ENCODE measurements at places on chromosomes 5 and 9.
A peak's percentile ranks its signal among the peaks of the same experiment; 100 is the strongest.

DNA sequence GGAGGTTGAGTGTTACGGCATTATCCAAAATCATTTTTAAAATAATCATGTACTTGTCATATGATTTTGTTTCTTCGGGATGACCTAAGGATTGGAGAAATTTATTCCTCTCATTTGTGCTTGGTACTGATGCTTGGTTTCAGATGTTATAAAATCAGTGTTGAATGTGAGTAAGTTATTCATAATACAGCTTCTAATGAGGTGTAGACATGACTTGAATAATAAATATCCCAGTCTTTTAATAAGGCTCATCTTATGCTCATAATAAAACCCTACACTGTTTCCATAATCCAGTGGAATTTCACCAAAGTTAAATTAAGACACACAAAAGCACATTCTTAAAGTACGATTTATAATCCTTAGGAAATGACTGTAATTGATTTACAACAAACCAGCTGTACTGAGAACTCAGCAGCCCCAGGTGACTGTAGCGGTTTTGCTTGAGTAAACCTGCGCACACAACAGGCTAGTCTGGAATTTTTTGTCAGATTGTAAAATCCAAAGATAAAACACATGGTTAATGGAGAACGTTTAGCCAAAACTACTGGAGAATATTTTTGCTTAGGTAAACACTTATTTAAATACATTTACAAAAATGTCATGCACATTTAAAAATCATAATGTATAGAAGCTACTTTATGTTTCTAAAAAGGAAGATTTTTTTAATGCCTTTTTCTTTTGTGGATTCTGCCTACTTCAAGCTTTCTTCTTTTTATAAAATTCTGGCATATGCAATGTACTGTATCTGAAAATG is 609.8 kb upstream of the GRAMD2B start:
- no peak for DNase-seq

DNA sequence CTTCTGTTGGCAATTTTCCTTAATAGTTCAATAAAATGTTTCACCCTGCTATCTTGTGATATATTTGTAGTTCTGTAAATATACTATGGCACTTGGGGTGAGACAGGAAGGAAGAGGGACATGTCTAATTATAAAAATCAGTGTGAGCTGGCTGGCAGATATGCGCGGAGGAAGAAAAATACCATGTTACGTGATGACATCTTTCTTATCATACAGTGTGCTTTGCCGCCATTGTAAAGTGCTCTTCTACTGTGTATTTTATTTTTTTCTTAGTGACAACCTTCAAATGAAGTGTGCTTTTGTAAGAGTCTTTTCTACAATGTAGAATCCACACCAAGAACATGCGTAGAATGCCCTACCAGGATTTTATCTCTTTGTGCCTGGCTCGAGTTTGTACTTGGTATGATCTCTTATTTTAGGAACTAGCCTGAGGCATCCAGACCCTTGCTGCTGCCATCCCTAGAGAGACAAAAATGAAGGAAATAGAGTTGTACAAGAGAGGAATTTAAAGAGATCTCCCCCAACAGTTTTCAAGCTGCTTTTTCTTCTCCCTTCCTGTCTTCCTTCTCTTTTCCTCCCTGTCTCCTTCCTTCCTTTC is 46.7 kb upstream of the RIOK2 start:
- DNase-seq: no peak

DNA sequence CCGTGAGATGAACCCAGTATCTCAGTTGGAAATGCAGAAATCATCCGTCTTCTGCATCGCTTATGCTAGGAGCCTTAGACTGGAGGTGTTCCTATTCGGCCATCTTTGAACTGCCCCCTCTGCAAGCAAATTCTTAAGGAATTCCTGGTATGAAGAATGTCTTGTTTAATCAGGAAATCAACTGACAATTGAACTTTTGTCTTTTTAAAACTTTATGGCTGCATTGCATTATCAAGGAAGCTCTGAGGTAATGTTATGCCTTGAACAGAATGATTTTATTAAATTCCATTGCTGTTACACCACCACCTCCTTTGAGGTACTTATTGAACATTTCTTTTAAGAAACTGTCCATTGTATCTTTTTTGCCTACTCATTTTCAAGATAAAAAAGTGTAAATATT is 1915.7 kb upstream of the CDH9 start:
- peak; percentile 45 for DNase-seq

GRCh38 chr9:8978334-8978733 is 1178.8 kb upstream of the DMAC1 start:
- no peak for DNase-seq

- no peak for DNase-seq
These were observed 17.5 kb upstream of the MSMP start for GRCh38 chr9:35771534-35771933.

- no peak for DNase-seq
These were observed 13.3 kb upstream of the RUSC2 start for GRCh38 chr9:35476596-35476995.

DNA sequence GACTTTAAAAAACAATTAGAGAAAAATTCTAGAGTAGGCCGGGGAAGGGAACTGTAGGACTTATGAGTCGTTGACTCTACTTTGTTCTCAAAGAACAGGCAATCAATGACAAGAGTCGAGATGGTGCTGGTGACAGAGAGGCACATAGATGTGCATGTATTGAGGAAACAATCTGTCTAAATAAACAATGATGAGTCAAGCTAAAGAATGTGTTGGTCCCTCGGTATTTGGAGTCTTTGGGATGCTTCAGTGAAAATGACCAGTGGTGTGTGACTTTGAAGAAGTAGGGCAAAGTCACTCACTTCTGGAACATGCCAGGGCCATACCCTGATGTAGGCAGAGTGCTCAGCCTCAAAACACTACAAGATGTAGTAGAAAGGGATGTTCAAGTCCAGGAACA is 288.1 kb upstream of the PANK3 start:
- no peak for DNase-seq

- peak; percentile 33 for DNase-seq
These were observed 8.3 kb downstream of the OTP start for GRCh38 chr5:77630114-77630680.

- DNase-seq: no peak
These were observed 129.5 kb downstream of the RNF180 start for GRCh38 chr5:64295101-64295500.

DNA sequence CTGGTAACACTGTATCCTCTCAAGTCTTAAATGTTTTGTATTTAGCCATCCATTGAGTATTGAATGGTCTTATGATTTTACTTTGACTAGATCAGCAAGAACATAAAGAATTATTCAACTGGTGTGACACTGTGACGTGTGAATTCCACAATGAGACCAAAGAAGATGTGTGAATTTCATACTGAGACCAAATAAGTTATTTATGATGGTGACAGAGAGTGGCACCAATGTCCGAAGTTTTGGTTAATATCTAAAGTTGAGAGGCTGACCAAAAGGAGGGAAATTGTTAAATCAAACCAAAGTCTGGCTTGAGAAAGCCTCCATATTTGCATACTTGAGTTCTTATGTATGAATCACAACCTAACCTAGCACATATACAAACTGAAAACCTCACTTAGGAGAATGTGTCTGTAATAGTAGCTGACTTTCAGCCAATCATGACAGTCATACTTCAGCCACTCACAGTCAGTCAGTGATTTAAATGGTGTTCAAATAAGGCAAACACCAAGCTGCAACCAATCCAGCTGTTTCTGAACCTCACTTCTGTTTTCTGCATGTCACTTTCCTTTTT is 31.5 kb upstream of the FAM170A start:
- no peak for DNase-seq

GRCh38 chr9:27335075-27335474 is 38.1 kb upstream of the EQTN start:
- DNase-seq: no peak

DNA sequence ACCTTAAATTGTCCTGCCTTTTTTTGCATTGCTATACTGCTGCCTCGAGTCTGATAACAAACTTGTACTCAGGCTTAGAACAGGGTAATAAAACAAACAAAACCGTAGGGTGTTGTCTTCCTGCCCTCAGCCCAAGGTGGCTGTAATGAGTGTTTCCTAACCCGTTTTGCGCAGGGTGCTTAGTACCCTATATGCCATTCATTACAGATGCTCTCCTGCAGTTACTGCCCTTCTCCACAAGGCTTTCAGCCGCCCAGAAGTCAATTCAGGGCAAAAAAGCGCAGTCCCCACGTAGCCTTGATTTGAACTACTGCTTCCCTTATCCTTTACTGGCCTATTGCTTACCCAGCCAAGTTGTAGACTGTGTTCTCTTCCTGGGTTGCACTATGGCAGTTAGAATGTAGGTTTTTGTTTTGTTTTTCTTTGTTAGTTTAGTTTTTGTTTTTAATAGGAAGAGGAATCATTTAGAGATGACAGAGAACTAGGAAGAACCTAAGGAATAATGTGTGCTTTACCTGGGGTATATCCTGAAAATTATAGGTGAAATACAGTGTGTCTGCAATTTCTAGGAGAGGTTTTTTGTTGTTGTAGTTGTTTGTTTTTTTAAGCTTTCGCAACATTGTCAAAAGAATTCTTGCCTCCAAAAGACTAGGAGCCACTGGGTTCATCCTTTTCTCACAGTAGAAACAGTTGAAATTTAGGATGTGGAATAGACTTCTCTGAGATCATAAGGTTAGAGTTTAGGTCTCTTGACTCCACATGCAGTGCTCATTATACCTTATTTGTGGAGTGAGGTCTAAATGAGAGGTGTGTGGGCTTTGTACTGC is 1.3 kb downstream of the HMGXB3 start:
- DNase-seq: peak; percentile 28

GRCh38 chr5:141853895-141854626 is 24.1 kb downstream of the PCDH1 start:
- DNase-seq: no peak

GRCh38 chr9:123251324-123251723 is 17.1 kb downstream of the STRBP start:
- DNase-seq: no peak

- no peak for DNase-seq
These were observed 413.4 kb downstream of the ANXA1 start for GRCh38 chr9:73565026-73565425.

GRCh38 chr5:164359260-164360255 is 854.1 kb downstream of the MAT2B start:
- no peak for DNase-seq

- DNase-seq: no peak
These were observed 4.4 kb upstream of the IL3 start for GRCh38 chr5:132055808-132056609.

DNA sequence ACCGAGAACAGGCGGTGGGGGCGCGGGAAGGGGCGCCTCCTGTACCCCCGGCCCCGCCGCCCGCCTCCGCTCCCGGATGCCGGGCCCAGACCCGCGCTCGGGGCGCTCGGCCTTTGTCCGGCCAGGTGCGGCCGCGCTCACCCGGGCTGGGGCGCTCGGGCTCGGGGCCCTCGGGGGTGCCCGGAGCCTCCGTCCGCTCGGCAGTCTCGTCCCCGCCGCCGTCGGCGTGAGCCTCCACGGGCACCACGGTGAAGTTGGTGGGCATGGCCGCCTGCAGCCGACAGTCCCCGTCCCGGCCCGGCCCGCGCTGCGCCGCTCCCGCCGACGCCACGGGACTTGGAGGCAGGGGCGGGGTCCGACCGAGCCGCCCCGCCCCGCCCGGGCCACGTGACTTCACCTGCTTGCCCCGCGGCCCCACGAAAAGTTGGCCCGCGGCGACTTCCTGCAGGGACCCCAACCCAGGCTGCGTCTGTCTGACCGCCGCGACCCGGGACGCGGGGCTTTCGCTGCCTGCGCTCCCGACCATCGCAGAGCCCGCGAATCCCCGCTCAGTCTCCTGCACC is at the start of gene SLC12A7:
Gene SLC12A7 (minus strand): TSS at position 337 of the 563 bp plus-strand sequence. CDS start 72 bp downstream, at position 265.
- DNase-seq: no peak

GRCh38 chr5:128234928-128235641 is 151.5 kb downstream of the SLC12A2 start:
- no peak for DNase-seq

- DNase-seq: no peak
These were observed 782 bp downstream of the BICD2 start for GRCh38 chr9:92763721-92764380.

DNA sequence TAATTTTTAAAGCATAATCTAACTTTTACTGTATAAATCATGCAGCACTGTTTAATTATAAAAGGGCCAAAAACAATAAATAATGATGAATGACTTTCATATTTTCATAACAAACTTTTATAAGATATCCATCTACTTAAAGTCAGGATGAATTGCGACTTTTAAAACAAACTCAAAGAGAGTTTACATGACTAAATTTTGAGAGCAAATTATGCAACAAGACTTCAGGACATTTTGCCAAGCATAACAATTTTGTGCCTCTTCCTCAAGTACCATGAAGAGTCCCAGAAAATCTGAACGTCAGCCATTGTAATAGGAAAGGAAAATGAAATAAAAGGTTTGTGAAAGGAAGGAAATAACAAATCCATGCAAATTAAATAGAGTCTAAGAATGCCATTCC is 24.4 kb downstream of the ERAP1 start:
- no peak for DNase-seq

- DNase-seq: no peak
These were observed 10.4 kb downstream of the TNIP1 start for GRCh38 chr5:151070449-151070848.

DNA sequence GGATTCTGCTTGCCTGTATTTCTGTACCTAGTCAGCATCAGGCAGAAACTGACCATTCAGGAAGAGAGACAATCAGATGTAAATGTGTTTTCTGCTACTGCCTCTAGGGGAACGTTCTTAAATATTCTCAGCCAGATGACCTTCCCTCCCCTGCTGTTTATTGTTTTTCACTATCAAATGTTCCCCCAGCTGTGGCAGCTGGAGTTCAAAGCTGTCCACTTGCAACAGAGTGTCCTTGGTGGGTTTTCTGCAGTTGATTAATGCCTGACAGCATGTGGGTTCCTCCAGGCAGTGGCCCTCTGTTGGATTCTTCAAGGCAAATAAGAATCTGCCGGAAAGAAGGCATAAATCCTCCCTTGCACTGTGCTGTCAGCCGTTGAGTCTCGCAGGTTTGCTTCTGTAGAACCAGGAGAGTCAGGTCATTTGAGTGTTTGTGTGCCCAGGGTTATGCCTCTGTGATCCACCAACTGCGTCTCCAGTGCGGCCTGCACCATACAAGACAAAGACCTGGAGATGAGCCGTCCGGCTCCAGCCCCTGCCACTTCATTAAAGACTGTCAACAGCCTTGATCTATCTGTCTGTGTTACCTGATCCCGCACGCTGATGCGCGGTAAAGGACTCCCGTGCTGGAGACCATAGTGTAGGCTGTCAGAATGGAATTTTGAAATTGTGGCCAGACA is 203.4 kb downstream of the GADD45G start:
- no peak for DNase-seq

DNA sequence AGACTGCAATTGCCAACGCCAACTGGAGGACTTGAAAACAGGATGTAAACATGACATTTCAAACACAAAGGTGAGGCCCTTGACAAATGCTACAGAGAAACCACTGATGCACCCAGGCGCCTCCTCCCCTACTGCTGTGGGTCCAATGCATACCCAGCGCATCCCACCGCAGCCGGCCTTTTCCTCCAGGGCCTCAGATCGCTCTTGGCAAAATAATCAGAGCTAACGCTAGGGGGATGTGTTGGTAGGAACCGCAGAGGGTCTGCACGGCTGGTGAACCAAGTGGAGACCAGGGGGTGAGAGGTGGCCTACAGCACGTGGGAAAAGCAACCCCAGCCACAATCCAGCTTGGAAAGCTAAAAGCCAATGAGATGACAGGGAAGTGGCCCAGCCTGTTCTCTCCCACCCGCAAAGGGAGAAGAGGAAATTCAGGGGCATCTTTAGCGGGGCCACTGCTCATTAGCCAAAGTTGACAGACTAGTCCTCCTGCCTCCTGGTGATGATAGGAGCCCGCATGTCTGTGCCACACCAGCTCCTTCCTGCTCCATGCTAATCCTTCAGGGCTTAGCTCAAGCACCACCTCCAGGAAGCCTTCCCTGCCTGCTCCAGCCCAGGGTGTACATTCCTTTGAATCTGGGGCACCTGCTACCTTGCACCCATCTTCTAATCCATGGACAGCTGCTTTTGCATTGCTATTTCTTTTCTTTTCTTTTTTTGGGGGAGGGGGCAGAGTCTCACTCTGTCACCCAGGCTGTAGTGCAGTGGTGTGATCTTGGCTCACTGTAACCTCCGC is 5.9 kb downstream of the FAM163B start:
- no peak for DNase-seq
